ENCODE measurements at places on chromosomes 3 and 15. TPM values are rescaled to one million over a fixed set of nuclear protein-coding genes. Genes with fewer than 3 reads are reported as not detected.

- DNase-seq: no peak
Observed at GRCh38 chr3:9831253-9831652, 12.6 kb downstream of the RPUSD3 start.

Gene SLC22A14
- not detected for total RNA-seq

Gene FOXB1
- not detected for total RNA-seq

Gene KATNBL1
- 71.8 TPM for total RNA-seq

DNA sequence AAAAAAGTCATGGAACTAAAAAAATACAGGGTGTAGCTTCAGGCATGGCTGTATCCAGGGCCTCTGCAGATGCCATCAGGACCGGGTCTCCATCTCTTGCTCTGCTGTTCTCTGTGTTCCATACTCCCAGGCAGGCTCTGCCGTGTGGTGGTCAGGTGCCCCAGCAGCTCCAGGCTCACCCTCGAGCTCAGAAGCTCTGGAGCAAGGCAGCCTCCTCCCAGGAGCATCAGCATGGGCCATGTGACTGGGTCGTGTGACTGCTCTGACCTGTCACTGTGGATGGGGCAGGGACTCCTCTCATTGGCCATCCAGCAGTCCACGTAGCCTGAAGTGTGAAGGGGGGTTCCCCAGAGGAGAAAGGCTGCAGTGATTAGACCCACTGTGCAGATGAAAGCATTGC is 8.5 kb downstream of the FBLN2 start:
- no peak for DNase-seq

DNA sequence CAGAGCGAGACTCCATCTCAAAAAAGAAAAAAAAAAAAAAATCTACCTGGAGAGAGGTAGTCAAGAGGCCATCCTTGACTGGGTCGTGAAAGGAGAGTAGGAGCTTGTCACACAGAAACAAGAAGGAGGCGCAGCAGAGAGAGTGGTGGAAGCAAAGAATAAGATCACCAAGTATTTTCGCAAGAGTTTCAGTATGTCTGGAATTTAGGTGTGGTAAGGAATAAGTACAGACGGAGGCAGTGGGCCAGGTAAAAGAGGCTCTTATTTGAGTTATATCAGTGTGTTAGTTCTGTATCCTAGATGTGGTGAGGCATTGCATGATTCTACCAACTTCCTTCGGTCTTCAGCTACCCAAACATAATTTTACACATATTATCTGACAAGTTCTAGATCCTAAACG is 14.6 kb upstream of the ATP10A start:
- DNase-seq: no peak

- no peak for DNase-seq
Observed at GRCh38 chr15:89088605-89089315, 504 bp downstream of the ABHD2 start.

GRCh38 chr3:169871129-169871886 is 1.6 kb upstream of the LRRC31 start:
- no peak for DNase-seq

DNA sequence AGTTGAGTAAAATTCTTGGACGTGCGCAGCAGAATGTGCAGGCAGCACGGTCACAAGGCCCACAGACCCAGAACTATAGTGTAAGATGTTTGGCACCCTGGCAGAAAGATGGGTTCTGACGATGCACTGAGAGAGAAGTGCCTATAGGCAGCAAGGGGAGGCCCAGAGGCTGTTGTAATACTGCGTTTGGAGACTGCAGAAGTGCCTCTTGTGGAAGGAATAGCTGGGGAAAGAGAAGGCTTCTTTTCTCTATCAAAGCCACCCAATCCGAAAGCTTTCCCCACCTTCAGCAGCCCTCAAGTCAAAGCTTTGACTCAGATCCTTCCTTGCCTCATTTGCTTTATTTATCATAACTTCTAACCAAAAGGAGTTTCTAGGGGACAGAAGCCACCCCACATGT is 5.2 kb upstream of the SIN3A start:
- DNase-seq: peak; percentile 58

DNA sequence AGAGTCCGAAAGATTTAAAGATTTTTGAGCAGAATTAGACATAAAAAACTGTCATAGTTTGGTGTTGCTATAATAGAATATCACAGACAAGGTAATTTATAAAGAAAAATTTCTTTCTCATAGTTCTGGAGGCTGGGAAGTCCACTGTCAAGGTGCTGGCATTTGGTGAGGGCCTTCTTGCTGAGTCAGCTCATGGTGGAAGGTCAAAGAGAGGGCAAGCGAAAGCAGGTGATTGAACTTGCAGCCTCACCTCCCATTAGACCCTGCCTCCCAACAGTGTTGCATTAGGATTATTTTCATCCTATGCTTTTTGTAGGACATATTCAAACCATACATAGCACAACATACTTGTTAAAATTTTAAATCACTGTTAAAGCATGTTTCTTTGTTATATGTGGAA is 9.9 kb downstream of the SELENOT start:
- no peak for DNase-seq

- DNase-seq: peak; percentile 43
Observed at GRCh38 chr15:100781061-100781960, 98.3 kb upstream of the ALDH1A3 start.

DNA sequence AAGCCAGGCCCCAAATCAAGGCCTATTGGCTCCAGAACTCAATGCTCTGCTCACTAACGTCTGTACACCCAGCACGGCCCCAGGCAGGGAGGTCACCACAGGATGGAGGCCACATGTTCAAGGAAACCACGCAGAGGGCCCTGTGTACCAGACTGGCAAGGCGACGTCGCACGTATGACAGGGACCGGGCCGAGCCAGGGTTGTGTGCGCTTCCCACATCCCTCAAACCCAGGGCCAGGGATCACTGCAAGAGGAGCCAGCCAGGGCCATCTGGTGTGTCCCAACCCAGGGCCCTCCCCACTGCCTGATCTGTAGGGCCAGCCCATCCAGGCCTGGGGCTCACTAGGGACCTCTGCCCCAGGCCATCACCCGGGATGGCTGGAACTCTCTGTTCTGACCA is 62.0 kb downstream of the ZNF445 start:
- DNase-seq: no peak

GRCh38 chr3:10522646-10523303 is 17.4 kb upstream of the ATP2B2 start:
- peak; percentile 34 for DNase-seq

DNA sequence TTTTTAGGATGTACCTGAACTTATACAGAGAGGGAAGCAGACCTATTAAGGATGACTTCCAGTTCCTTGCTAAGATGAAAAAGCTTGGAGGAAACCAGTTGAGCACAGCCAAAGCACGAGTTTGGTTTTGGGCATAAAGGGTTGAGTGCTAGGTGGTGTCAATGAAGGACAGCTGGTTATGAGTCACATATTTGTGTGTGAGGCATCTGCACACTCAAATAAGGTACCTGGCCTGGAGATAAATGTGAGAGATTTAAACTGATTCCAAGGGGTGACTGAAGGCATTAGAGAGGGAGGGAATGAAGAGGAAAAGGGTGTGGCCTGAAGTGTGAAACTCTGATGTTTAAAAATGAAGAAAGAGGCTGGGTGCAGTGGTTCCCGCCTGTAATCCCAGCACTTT is 486.7 kb downstream of the DIPK2A start:
- DNase-seq: no peak

- DNase-seq: no peak
Observed at GRCh38 chr3:43686700-43687498, 3.8 kb upstream of the ABHD5 start.

Gene GXYLT2
- 15.1 TPM for total RNA-seq

DNA sequence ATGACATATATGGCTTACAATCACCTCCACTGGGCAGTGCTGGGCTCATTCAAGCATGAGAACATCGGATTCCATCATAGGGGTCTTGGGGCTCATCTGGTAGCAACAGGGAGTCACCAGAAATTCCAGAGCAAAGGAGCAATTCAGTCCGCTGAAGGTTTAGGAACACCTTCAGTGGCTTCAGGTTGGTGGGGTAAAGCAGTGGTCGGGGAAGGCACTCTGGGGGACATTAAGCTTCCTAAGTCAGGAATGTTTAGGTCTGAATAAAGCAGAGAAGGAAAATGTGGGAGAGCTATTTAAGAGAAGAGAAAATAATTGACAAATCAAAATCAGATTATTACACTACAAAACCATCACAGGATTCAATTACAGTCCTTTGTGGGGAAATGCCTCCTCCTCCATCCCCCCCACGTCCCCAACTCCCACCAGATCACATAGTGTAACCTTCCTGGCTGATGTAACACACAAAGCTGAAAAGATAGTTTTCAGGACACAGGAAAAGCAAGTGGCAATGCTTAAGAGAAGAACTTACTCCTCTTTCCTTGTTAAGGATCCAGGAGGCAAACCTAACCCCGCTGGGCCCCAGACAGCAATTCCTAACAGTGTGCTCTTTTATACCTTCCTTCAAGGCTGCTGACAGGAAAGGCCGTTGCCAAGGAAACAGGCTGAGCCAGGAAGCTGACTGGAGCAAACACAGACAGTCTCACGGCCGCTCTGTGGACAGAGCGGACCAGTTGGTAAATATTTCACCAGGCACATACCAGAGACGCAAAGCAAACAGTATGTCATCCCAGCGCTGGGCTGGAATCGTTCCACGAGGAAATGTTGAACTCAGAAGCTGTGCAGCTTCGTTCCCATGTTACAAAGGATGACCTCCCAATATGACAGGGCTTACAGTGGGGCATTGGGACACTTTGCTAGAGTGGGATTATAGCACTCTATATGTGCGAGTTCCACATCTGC is 57.5 kb upstream of the LMCD1 start:
- DNase-seq: peak; percentile 89

DNA sequence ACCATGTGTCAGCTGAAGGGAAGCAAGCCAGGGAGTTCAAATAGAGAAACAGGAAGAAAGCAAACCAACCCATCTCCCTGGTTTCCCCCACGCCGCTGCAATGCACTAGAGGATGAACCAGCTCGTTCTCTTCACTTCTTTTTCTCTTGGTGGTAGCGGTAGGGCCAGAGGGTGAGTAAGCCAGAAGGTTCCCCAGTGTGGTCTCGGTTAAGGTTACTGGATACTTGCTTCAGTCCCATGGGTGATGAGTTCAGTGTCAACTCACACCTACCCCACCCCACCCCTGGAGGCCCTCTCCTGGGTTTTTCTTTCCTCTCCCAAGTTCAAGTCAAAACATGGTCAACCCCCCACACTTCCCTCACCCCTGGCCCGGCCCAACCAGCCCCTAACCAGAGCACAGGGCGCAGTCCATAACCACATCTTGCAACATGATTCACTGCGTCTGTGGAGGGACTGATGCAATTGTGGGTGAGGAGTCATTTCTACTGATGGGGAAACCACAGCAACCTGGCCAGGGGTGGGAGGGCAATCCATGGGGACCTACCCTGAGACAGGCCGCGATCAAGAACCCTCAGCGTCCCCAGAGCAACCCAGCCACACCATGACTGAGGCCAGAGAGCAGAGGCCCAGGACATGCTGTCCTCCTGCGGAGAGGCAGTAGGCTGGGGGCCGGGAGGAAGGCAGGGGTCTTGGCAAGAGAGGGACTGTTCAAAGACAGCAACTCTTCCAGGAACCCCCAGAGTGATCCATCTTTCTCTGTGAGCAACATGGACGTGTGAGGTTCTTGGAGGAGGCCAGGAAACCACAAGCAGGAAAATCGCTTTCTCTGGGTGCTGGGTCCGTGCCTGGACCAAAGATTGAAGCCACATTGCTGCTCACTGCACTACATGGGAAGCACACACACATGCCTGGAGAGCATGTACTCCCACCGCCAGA is 276.6 kb downstream of the UACA start:
- DNase-seq: no peak

Gene CRYGS
- total RNA-seq: 1.8 TPM

- no peak for DNase-seq
Observed at GRCh38 chr3:61578667-61579367, 17.4 kb downstream of the PTPRG start.

DNA sequence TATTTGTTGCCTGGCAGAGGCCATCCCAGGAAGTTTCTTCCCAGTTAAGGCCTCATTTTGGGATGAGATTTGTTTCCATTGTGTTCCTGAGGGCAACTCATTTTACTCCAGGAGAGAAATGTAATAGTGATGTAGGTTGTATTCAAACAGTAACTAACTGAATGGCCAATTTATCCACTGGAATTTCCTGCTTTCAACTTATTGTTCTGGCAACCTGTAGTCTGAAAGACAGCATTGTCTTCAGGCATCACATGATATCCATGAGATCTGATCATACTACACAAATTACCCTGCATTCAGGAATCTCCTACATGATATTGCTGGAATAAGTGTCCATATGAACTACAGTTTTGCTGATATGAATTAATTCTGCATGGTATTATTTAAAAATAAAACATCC is 79.5 kb upstream of the FGF7 start:
- no peak for DNase-seq
